Frontal cortex (tissue), 4 donors: ENCODE measurements at places on chromosomes 4 and X.

DNA sequence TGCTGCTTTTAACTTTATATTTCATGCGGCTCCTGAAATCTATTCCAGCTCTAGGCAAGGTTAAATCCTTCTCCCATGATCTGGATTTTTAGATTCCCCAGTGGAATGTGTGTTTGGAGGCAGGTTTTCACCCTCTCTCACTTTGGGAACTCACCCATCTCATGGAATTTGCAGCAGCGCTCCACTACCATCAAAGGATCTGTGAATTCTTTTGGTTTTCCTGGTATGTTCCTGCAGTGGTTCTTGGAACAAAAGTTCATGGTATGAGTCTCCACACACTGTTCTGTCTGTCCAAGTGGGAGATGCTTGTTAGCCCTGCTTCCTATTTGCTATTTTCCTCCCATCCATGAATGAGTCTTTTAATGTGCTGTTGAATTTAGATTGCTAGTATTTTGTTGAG is 14.0 kb downstream of the APOOL start:
- no peak for DNase-seq

DNA sequence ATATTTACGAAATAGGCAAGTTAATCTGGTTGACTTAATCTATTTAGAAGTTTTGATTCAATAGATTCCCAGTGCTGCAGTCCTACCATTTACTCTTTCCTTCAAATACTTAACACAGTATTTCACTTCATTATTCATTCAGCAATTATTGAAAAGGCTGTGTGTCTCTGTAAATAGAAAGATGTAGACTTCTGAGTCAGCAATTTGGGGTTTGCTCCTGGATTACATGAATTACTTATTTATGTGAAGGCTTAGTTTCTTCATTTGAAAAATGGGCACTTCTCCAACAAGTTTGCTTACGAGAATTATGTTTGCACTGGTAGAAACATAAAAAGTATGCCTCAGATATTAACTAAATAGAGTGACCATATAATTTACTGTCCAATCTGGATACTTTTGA is 17.4 kb downstream of the ADAM29 start:
- DNase-seq = no peak

DNA sequence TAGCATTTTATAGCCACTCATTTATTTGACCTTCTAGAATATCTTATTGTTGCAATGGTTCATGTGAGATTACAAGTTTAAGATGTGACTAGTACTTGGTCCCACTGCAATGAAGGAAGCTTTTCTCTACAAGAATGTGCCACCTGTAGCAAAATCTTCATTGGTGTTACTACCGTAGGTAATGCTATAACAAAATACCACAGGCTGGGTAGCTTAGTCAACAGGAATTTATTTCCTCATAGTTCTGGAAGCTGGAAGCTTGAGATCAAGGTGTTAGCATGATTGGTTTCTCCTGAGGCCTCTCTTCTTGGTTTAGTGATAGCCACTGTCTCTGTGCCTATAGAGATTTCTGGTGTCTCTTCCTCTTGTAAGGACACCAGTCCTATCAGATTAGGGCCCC is 441.0 kb downstream of the GPM6A start:
- no peak for DNase-seq

DNA sequence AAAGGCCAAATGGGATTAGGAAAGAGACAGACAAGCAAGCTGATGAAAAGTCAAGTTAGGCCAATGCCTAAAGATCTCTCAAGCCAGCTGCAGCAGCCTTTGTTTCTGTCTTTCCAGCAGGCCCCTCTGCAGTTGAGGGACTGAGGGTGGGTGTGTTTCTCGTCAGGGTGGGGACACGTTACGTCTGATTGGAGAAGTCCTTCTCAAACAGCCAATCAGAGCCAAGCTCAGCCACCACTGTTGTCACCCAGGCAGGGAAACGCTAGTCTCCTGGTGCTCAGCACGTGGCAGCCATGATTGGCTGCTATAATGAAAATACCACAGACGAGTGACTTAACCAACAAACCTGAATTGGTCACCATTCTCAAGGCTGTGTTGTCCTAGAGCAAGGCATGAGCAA is 177.1 kb upstream of the LCORL start:
- no peak for DNase-seq

DNA sequence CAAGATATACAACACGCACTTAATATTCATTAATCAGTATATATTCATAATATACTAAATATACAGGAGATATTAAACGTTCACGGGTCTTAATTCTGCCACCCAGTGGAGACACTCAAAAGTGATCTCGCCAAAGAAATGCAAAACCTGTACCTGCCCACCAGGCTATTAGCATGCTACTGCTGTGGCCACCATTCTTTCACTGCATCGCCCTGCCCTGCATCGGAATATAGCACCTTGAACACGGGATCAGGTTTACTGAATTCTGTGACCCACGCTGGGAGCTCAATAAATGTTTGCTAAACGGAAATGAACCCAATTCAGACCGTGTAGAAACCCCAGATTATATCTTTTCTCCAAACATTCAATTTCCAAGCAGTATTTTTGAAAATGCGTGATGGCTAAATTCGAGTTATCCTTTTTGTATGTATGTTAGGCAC is 840 bp upstream of the CLCN3 start:
- no peak for DNase-seq

DNA sequence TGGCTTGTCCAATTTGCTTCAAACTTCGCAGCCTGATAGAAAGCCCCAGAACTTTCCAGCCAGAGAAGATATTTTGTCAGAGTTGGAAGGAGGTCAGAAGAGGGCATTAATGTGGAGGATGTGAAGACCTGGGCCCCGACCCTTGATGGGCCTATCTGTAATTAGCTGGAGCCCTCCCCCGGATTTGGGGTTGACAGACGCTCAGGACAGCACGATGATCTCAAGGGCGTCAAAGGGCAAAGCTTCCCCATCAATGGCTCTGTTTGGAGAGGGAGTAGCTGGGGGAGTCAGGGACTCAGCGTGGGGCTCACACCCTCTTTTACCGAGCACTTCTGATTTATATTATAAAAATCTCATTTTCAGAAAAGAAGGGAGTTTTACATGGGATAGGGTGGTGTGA is 59.0 kb upstream of the PPP2R3B start:
- no peak for DNase-seq
